ENCODE measurements at places on chromosomes 3 and 15.

- no peak for DNase-seq
Measured at GRCh38 chr3:62539762-62540161, 166.4 kb upstream of the FEZF2 start.

- no peak for DNase-seq
Measured at GRCh38 chr3:194277104-194277785, 73.9 kb downstream of the CPN2 start.

DNA sequence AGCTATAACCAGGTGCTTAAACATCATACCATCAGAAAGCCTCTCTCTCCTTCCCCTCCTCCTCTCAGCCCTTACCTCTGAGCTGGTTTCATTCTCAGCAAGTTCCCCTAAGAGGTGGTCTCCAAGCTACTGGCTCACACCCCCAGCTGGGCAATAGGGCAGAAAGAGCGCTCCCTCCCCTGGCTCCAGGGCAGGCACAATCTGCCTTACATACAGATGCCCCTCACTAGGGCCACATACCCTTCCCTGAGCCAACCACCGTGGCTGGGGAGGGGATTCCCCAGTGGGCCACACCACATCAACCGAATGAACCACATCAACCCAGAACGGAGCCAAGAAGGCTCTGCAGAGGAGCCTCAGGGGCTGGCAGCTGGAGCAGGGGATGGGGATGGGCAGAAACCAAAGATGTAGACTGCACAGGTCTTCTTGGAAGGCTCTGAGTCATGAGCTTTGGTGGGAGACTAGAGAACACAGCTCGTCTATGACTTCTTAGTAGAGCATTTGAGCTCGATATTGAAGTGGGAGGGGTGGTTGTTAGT lies 4.6 kb upstream of the FBLN2 start:
- peak; percentile 43 for DNase-seq

DNA sequence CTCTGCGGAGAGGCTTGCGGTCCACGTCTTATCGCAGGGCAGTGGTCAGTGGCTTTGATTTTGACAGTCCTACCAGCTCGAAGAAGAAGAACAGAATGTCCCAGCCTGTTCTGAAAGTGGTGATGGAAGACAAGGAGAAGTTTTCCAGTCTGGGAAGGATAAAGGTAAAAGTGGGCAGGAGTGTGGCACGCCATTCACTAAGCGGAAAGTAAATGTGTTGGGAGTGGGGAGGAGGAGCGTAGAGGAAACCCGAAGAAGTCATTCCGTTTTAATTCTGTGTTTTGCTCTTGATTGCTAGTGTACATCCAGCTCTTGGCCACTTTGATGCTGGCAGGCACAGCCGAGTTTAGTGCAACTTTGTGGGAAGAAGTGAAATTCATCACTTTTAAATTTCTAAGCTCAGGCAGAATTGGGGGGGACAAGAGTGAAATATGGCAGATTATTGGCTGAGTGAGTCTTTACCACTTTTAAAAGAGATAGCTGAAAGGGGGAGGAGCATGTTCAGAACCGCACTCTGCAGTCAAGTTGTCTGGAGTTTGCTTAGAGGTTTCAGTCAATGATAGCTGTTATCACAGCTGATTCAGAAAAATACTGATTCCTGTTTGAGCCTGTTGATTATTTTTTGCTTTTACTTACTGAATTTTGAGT lies 1.8 kb downstream of the ARHGEF26 start:
- no peak for DNase-seq

DNA sequence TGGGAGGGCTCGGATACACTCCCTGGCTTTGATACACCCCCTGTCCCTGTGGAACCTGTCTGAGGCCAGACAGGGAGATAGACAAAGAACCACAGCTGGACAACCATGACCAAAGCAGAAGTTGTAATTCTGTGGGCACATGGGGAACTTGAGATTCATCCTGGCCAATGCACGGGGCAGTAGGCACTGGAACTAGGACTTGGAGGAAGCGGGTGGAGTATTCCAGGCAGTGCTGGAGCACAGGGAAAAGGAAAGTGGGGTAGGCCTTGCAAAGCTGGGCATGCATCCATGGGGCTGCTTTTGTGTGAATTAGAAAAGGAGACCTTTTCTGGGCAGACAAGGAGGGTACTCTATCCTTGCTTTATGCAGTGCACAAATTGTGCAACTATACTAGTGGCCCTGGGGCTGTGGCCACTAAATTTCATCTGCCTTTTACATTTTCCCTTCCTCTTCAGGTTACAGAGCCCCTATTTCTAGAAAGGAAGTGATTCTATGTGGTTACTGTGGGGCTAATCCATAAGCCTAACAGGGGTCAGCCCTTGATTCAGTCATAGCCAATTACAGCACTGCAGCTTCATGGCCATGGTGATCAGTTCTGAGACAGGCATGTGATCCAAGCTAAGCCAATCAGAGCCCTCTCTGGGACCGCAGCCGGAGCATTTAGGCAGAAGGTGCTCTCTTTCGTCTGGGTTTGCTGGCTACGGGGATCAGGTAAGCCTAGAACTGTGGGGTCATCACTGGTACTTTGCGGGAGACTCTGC lies 21.0 kb downstream of the CRABP1 start:
- DNase-seq, result no peak

DNA sequence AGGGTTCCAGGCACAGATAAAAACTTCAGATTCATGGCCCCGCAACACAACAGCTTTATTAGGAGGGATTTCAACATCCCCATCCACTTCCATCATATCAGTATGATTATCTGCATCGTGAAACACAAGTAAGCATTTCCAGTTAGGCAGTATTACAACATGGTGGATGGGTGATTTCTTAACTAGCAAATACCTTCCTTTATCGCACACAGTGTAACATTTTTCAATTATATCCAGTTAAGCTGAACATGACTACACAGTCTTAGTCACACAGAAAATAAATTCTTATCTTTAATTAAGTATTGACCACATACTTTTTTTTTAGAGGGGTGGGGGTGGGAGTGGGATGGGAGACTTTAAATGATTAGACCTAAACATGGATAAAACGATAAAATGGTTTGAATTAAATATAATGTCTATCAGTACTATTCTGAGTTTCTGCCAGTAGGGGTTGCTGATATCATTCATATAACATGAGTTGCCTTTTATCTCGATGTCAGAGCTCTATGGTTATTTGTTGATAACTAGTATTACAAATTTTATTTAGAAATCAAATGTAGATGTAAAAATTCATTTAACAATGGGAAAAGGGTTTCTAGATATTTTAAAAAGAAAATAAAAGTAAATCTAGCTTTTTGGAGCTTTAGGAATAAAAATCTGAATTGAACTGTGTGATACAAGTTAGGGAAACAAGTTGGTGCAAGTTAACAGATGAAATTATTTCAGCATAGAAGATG lies 146.6 kb downstream of the TBL1XR1 start:
- DNase-seq, result no peak

DNA sequence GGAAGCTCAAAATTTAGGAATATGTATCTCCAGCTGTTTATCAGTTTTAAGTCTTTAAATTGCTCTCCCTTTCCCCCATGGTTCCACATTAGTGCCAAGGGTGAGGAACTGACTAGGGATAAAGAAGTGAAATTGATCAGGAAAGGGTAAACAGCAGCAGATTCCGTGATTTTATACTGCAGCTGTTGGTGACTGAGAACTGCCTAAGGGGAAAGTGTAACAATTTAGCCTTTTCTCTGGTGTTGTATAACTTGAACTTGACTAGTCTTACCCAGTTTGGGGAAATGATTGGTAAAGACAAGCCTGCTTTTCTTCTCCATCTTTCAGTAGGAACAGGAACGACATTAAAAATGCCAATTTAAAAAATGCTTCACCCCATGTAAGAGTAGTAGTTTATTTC lies 5.0 kb downstream of the SPRED1 start:
- no peak for DNase-seq

DNA sequence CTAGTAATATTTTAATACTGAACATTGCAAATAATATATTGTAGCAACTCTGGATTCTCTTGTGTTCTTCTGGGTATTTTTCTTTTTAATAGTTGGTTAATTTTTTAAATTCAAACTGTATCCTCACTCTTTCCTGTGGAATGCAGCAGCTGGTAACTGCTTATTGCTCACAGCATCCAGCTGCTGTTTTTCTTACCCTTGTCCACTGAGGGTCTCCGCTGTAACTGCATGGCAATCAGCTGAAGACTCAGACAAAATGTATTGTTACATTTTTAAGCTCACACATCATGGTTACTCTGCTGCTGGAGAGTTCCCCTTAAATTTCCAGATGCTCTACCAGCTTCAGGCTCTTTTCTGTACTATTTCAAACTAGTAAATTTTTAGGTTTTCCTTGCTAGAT lies 227.6 kb downstream of the MBNL1 start:
- DNase-seq, result no peak

DNA sequence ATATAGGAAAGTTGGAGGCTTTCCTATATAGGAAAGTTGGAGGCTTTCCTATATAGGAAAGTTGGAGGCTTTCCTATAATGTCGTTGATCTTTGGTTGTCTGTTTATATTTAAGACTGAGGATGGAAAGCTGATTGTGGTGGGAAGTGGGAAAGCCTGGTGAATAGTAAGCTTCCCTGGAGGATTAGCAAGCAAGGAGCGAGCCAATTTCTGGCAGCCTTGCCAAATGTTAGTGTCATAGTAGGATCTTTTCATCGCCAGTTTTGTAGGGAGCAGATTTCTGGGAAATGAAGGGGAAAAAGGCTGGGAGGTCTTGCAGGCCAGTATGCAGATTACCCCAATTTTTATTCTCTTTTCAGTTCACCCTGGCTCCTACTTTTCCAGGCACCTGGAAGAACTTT lies 39.9 kb upstream of the CCNL1 start:
- no peak for DNase-seq

DNA sequence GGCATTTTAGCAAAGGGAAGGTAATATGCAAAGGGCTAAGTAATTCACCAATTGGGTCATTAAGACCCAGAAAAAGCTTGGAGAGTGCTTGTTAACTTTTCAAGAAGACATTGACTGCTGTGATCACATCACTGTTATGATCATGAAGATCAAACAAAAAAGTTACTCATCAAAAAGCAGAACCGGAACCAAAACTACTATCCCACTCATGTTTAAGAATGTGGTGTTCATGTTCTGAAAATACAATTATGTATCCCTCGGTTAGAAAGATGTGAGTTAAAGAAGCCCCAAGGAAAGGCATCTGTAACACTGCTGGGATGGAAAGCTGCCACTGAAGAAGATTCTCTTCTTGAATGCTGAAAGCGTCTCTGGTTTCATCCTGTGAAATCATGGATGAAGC lies 32.6 kb downstream of the BBX start:
- no peak for DNase-seq

GRCh38 chr3:56988458-56989168 lies 71.9 kb upstream of the SPATA12 start:
- DNase-seq, result peak; percentile 63

DNA sequence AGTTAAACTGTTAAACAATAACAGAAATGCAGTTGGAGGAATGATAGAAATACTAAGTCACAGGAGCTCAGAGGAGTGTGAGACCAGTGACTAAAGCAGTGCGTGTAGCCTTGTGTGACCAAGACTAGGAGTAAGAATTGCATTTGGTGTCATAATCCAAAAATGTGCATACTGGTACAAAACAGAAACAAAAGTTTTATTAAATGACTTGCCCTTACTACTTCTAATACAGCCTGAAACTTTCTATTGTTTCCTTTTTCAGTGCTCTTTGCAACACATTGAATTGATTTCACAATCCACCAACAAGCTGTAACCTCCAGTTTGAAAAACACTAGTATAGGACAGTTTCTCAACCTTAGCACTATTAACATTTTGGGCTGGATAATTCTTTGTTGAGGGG lies 17.1 kb downstream of the SNX1 start:
- DNase-seq, result no peak

- no peak for DNase-seq
Measured at GRCh38 chr3:23421811-23422516, 218.8 kb downstream of the UBE2E2 start.

- DNase-seq, result no peak
Measured at GRCh38 chr15:47411733-47412132, 305.6 kb upstream of the SEMA6D start.

GRCh38 chr3:46705022-46705530 lies 3.9 kb downstream of the TMIE start:
- DNase-seq, result peak; percentile 54

DNA sequence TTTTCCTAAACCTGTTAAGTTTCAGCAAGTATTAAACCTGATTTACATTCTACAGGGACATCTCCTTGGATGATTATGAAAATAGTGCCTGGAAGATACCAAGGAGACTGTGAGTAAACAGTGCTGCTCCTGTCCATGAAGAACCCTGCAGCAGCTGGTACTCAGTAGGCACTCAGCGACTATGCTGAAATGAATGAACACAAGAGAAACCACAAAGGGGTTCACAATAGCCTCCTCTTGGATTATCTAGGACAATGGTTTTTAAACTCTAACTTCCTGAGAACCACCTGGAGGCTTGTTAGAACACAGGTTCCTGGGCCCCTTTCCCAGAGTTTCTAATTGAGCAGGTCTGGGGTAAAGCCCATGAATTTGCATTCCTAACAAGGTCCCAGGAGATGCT lies 488.4 kb upstream of the UBE2E2 start:
- DNase-seq, result no peak

DNA sequence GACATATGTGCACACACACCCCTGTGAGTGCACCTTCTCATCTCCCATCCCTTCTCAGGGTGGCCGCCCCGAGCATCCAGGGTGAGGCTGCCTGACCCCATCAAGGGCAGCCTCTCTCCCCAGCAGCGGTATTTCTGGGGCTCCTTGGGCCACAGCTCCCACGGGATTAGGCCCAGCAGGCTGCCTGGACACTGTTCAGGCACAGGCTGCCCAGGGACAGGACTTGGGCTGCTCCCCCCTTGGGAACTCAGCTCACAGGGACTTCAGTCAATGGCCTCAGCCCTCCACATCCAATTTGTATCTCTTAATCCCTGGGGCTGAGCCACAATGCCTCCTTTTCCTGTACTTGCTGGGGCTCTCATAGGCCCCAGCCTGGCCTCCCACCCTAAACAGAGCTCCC lies 35.0 kb downstream of the RHCG start:
- no peak for DNase-seq

DNA sequence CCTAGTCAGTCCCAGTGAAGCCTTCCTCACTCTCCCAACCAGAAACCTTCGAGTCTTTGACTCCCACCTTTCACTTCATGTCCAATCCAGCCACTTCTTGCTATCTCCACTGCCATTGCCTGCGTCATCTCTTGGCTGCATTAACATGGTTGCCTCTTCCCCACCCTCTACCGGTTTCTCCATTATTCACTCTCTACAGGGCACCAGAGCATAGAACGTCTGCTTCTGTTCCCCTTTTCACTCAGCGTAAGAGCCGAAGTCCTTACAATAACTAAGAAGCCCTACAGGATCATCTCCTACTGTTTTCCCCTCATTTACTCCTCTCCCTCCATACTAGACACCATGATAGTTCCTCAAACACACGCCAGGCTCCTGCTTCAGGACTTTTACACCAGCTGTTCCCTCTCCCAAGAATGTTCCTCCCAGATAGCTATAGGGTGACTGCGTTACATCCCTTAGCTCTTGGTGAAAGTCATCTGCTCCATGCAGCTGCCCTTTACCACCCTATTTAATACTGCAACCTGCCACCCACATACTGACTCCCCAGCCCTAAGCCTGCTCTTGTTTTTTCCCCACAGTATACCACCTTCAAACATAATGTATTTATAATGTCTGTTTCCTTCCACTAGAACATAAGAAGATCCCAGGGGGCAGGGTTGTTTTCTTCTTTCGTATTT lies 30.9 kb downstream of the RCN2 start:
- DNase-seq, result no peak

Data from activated CD4-positive, alpha-beta T cell treated with anti-CD3 and anti-CD28 coated beads, Interleukin-2, amount 50 U/mL, for 4 hours (primary cell).